Stimulated activated CD8-positive, alpha-beta memory T cell treated with anti-CD3 and anti-CD28 coated beads, Interleukin-2, amount 100 ng/mL, for 1 hour (primary cell): ENCODE measurements at places on chromosomes 11 and 22.

DNA sequence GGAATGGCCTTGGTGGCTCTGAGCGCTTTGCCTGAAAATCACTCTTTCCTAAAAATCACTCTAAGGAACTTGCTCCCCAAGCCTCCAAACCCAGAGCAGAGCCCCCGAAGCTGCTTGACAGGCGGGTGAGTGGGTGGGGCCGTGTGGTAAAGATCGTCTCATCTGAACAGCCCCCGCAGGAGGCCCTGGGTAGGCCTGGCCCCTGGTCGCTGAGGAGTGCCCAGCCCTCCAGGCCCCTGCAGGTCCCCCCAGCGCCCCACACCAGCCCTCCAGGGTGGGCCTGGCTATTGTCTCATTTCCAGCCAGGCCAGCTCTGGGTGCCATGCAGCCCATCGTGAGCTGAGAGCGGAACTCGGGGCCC lies 17.2 kb upstream of the PIM3 start:
- DNase-seq = no peak

DNA sequence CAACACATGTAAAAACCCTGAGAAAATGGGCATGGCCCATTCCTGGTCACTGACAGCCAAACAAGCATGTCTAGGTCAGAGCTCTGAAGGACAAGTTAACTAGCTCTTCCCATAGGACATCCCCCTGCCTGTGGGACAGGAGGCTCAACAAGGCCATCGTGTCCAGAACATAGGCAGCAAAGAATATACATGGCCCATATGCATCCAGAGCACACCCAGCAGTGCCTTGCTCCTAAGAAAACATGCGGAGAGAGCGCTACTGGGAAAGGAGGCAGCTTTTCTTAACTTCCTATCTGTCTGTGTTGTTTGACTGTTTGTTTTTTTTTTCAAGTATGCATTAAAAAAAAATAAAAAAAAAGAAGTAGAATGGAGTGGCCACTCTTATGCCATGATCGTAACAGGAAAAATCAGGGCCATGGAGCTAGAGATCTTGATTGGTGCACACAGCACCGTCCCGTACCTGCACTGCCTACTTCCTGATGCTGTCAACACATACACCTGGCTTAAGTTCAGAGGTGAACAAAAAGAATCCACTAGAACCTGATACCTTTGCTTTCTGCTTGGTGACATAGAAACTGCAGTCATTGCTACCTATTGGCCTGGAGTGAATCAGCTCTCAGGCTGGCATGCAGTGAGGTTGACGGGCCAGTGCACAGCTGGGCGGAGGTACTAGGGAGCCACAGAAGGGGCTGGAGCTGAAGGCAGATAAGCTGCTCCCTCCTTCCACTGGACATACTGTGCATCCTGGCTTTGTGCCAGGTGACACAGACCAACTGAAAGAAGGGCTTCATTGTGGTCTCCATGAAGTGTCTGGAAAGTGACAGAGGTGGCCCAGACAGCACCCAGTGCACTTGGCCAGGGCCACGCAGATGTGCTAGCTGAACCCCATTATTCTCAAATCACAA lies 11.9 kb downstream of the UFD1 start:
- DNase-seq = no peak

GRCh38 chr11:79485694-79486093 lies 44.9 kb upstream of the TENM4 start:
- DNase-seq = no peak

DNA sequence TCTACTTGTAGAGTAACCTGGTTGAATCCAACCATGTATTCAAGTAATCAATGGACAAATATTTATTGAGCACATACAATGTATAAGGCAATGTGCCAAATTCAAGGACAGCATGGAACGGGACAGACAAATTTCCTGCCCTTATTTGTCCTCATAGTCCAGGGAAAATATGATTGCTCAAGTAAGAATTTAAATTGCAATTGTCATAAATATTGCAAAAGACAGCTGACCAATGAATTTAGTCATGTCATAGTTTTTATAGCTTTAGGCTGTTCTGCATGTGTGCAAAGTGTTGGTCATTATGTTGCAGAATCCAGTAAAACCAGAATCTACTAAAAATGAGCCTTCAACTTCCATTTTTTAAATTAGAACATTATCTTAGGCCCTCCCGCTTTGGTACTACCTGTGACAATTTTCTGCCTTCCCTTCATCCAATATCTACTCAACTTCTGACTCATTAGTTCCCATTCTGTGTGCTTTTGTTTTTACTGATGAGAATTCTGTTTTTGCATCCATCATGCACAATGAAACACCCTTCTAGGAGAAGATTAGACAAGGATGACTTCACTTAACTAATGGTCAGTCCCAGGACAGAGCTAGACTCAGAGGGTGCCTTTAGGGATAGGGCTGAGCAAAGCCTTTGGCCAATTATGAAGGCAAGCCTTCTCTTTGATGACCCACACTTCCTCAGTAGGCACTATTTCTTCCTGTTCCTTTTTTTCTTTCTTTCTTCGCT lies 45.8 kb upstream of the FIBIN start:
- DNase-seq = no peak

- no peak for DNase-seq
Measured at GRCh38 chr11:80748207-80748925, 1307.5 kb upstream of the TENM4 start.

DNA sequence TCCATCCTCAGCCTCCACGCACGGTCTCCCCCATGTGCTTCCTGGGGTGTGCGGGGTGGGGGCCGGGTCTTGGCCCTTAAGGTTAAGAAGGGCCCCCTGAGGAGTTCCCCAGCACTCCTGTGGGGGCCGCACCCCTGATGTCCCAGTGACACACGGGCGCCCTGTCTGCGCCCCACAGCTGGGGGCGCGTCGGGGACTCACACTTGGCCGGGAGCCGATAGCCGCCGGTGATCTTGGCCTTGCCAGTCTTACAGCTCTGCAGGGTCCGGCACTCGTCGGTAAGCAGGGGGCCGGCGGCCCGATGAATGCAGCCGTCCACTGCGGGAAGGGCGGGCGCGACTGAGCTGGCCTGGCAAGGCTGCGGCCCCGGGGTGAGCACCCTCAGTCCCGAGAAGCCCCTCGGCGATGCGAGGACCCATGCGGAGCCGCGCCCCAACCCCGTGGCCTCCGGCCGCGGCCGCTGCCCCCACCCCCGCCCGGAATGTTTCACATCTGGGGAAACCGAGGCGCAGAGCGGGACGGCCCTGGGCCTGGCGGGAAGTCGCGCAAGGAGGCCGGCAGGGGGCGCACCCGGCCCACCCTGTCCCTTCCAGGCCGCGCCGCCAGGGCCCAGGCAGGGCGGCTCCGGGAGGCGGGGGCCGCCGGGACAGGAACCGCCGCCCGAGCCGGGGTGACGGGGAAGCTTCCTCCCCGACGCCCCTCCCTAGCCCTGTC lies 13.9 kb downstream of the OTUB1 start:
- peak; percentile 51 for DNase-seq

DNA sequence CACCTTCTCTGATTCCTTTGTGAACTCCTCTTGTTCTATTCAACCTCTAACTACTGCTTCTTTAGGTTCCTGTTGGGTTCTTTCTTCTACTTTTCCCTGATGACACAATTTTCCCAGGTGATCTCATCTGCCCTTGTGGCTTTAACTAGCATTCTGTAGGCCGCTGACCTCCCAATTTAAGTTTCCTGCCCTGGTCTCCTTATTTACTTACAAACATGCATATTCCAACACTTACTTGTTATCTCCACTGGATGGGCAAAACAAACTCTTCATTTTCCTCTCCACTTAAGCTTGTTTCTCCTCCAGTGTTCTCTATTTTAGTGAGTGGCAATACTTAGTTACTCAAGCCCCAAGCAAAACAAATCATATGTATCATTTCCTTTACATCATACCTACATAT lies 734.5 kb downstream of the METTL15 start:
- no peak for DNase-seq

DNA sequence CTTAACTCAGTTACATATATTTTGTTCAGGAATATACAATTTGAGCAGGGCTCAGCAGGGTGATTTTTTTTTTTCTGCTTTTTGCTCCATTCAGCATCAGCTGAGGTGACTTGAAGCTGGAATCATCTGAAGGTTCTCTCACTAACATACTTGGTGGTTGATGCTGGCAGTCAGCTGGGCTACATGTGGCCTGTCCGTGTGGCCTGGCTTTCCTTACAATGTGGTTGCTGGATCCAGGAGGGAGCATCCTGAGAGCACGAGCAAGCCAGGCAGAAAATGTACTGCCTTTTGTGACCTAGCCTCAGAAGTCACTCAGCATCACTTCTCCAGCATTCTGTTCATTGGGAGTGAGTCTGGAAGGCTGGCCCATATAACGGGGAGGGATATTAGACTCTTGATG lies 151.6 kb upstream of the E2F8 start:
- no peak for DNase-seq

GRCh38 chr11:122676638-122677037 lies 21.1 kb downstream of the UBASH3B start:
- DNase-seq = no peak

- no peak for DNase-seq
Measured at GRCh38 chr11:117193130-117194020, 5.8 kb upstream of the TAGLN start.

DNA sequence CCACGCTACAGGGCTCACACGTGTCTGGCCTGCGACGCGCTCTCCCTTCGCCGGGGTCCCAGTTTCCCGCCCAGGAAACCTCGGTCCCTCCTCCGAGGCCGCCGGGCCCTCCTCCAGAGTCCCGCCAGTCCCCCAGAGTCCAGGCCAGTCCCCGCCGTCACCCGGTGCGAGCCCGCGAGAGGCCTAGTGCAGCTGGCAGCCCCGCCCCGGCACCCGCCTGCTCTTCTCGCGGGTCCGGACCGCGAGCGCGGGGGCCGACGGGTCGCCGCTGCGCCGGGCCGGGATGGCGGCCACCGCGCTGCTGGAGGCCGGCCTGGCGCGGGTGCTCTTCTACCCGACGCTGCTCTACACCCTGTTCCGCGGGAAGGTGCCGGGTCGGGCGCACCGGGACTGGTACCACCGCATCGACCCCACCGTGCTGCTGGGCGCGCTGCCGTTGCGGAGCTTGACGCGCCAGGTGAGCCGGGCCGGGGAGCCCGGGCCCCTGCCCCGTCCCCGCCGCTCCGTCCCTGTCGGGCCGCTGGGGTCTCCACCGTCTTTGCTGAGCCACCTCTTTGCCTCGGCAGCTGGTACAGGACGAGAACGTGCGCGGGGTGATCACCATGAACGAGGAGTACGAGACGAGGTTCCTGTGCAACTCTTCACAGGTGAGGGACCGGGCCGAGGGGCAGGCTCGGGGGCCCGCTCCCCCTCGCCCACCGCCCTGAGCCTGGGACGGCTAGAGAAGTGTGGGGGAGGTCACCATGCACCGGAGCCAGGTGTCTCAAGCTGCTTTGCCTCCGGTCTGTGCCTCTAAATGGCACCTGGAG lies at the start of gene PTPMT1:
Gene PTPMT1 (plus strand): TSS at position 260 of the 809 bp plus-strand sequence. CDS start 24 bp downstream, at position 284.
- peak; percentile 45 for DNase-seq

DNA sequence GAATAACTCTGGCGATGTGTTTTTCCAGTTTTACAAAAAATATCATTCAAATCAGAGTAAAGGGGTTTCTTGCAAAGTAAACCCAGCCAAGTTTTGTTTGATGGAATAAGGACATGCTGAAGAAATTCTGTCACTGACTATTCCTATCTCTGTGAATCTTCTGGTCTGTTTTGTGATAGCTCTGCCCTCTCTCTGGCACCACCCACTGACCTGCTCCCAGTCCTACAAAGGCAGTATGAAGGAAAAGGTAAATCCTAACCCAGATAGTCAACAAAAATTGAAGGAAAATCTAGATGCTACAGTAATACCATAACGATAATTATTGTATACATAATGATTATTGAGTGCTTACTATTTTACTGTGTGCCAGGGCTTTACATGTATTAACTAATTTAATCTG lies 76.3 kb upstream of the TP53AIP1 start:
- no peak for DNase-seq
